ENCODE measurements at places on chromosomes 12 and 14.

- no peak for DNase-seq
Observed at GRCh38 chr12:84069699-84070098, 842.9 kb downstream of the SLC6A15 start.

DNA sequence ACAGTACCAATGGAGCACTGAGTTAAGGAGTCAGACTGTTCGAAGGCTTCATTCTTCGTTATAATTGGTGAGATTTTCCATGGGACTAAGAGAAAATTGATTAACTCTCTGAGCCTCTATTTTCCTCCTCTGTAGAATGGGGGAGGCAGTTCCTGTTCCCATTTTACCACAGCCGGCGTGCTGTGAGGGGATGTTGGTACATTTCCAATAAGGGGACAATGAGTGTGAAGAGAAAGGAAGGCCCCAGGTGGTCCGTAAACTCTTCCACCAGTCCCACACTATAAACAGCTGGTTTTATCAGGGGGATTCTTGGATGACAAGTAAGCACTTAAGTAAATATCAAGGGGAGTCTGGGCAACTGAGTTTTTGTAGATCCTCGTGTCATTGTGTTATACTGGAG is 109.9 kb downstream of the DAD1 start:
- no peak for DNase-seq

- no peak for DNase-seq
Observed at GRCh38 chr14:91942946-91943345, 4.5 kb downstream of the FBLN5 start.

- DNase-seq = no peak
Observed at GRCh38 chr12:80313209-80313608, 130.8 kb upstream of the PTPRQ start.

- DNase-seq = no peak
Observed at GRCh38 chr12:61302282-61302681, 957.9 kb upstream of the USP15 start.

GRCh38 chr14:26719514-26719913 is 121.7 kb upstream of the NOVA1 start:
- DNase-seq = no peak

All from CD4-positive, alpha-beta T cell treated with Interleukin-15 for 4 hours (primary cell).